ENCODE measurements at places on chromosomes 3 and 15.
A peak's percentile ranks its signal among the peaks of the same experiment; 100 is the strongest.

DNA sequence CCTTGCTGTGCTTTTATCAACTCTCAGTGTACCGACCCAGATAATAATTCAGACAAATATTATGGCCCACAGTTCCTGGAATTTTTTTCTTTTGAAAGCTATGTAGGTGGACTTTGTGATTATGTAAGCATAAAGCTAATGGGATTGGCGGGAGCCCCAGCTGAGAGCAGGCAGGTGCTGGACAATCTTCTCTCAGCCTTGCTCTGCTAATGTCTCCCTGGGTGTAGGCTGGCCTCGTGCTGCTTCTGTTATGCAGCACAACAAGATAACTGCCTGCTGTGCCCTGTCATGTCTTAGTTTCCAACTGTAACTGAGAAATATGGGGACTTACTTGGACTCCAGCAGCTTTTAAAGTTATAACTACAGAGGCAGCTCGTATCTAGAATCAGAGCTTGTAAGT lies 415.0 kb downstream of the PDCD6IP start:
- H3K27ac ChIP-seq: no peak overlapping the region
- no peak overlapping the region for H3K4me3 ChIP-seq
- no peak for DNase-seq
- H3K36me3 ChIP-seq: no peaks in the 10 kb centered on the region
- peaks cover 4% of the 10 kb centered on the region for H3K27me3 ChIP-seq

GRCh38 chr15:48680841-48681240 lies 35.3 kb upstream of the FBN1 start:
- no peak for DNase-seq
- no peaks in the 10 kb centered on the region for H3K4me1 ChIP-seq
- no peak overlapping the region for H3K4me3 ChIP-seq
- H3K27ac ChIP-seq: no peak overlapping the region
- H3K36me3 ChIP-seq: no peaks in the 10 kb centered on the region

DNA sequence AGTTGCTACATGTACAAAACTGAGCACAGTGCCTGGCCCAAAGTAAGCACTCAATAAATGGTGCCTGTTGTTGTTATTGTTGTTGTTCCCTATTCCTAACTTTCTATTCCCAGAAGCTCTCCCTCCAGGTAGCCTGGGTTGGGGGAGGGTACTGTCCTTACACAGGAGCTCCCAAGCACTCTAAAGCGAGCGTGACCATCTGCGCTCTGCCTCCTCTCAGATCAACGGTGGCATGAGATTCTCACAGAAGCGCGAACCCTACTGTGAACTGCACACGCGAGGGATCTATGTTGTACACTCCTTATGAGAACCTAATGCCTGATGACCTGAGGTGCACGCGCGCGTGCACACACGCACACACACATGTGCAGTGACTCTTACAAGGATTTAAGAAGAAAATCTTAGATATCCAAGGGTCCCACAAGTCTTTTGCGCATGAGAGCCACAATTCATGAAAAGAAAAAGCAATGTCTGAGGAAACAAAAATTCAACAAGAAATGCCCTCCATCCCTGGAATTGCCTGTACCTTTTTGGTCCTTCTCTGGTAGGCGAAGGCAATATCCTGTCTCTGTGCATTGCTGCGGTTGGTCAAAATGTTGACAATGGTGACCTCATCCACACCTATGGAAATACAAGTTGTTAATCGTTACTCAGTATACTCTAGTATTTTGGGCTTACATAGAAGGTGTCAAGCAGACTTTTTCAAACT lies 33.7 kb downstream of the ANXA2 start:
- peak overlapping the region; percentile 76 for H3K27ac ChIP-seq
- H3K36me3 ChIP-seq: peaks cover 61% of the 10 kb centered on the region
- H3K27me3 ChIP-seq: no peaks in the 10 kb centered on the region
- no peak for DNase-seq
- H3K4me1 ChIP-seq: peaks cover 32% of the 10 kb centered on the region
- H3K4me3 ChIP-seq: no peak overlapping the region

GRCh38 chr15:40565333-40566238 lies 744 bp upstream of the CCDC32 start:
- DNase-seq: no peak
- H3K36me3 ChIP-seq: peaks cover 2% of the 10 kb centered on the region
- H3K4me1 ChIP-seq: peaks cover 37% of the 10 kb centered on the region
- H3K4me3 ChIP-seq: peak overlapping the region; percentile 94

GRCh38 chr3:55205990-55206389 lies 278.1 kb upstream of the LRTM1 start:
- no peak overlapping the region for H3K27ac ChIP-seq
- no peaks in the 10 kb centered on the region for H3K4me1 ChIP-seq
- no peak for DNase-seq
- H3K36me3 ChIP-seq: no peaks in the 10 kb centered on the region
- H3K4me3 ChIP-seq: no peak overlapping the region

DNA sequence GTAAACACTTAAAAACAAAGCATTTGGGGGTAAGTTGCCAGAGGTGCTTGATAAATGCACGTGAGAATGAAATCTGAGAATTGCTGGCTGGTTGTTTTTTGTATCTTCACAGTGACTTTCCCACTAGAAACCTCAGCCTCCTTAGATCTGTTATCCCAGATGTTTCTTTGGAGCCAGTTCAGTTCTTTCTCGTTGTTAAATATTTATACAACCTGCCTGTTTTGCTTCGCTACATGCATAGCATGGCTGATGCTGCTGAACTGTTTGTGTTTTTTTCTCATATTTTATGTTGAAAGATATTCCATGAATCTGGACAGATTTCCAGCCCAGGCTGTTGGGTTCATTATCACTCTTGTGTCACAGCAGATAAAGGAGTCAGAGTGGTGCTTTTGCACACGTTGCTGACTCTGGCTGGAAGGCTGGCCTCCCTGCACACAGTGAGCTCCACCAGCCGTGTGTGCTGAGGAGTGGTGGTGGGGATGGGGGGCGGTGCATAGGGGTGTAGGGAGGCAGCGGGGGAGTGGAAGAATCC lies 80.2 kb downstream of the ARNT2 start:
- H3K27ac ChIP-seq: no peak overlapping the region
- no peaks in the 10 kb centered on the region for H3K4me1 ChIP-seq
- H3K27me3 ChIP-seq: no peaks in the 10 kb centered on the region

Measured in T-helper 2 cell treated with Interferon-gamma antibody and Interleukin-4, amounts not matched to agents 5 μg/mL and 100 μg/mL, for 36 hours (primary cell).